ENCODE measurements at places on chromosomes 16 and 17. TPM values are rescaled to one million over a fixed set of nuclear protein-coding genes. Genes with fewer than 3 reads are reported as not detected.

Gene NPIPA2
- 5.1 TPM for total RNA-seq

DNA sequence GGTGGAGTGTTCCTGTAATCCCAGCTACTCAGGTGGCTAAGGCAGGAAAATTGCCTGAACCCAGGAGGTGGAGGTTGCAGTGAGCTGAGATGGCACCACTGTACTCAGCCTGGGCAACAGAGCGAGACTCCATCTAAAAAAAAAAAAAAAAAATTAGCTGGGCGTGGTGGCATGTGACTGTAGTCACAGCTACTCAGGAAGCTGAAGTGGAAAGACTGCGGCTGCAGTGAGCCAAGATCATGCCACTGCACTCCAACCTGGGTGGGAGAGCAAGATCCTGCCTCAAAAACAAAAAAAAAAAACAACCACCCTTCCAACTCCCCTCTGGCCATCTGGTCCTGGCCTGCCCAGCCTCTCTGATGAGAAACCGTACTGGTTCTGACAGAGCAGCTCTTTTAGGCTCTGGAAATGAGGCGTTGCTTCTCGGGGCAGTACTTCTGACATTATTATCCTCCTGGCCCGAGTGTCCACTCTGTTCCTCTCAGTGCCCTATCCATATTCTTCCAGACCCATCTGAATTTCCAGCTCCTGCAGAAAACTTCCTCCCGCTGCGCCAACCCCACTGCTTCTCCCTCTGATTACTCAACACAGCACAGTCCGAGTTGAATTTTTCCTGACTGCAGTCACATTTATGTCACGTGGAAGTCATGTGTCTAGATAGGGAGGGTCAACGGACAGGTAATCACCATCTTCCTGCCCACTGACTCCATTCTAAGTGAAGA lies 13.3 kb downstream of the GGA2 start:
- DNase-seq = no peak

DNA sequence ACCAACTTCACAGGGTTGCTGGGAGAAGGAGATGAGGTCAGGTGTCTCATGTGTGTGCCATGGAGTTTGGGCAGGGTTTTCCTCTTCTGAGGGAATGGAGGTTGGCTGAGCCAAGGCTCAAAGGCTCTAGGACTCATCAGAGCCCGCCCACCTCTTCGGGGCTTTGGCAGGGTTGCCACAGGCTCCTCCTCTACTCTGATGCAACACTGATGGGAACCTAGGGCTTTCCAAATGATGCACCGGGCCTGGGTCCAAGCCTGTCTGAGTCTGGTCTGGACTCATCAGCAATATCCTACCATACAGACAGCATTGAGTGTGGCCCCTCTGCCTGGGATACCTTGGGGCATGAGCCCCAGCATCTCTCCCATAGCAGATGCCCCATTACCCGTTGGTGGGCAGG lies 59.5 kb upstream of the LHX1 start:
- DNase-seq = no peak

- DNase-seq = no peak
Observed at GRCh38 chr17:75694536-75694935, 26.7 kb upstream of the ITGB4 start.

DNA sequence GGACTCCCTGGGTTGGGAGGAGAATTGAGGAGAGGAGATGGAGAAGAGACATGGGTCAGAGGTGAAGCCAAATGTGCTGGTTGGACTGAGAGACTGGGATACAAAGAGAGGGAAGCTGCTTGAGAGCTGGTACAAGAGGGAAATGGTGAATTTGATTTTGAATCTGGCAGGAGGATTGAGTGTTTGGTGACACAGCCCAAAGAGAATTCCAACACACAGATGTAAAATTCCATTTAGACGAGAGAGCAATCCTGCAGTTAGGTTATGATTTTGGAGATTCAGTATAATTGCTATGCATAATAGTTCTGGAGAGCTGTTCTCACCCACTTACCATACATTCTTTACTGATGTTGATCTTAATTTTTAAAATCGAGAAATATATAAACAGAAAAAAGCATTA lies 57.7 kb downstream of the HSD17B2 start:
- DNase-seq = no peak

GRCh38 chr16:79559532-79559931 lies 41.0 kb downstream of the MAF start:
- no peak for DNase-seq

DNA sequence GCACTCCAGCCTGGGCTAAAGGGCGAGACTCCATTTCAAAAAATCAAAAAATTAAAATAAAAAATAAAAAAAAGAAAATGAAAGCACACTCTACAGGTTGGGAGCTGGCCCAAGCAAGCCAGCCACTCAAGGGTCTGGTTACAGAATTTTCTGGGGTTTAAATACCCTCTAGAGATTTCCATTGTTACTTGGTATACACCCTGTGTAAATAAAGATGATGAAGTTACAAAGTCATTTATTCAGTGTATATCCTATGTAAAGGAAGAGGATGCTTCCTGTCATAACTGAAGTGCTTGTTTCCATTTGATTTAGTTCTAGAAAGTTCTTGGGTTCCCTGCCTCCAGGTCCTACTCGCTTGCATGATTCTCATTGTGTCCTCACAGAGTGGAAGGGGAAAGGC lies 79.9 kb upstream of the C17orf78 start:
- DNase-seq = no peak

Gene PHKB
- total RNA-seq = 29.7 TPM

DNA sequence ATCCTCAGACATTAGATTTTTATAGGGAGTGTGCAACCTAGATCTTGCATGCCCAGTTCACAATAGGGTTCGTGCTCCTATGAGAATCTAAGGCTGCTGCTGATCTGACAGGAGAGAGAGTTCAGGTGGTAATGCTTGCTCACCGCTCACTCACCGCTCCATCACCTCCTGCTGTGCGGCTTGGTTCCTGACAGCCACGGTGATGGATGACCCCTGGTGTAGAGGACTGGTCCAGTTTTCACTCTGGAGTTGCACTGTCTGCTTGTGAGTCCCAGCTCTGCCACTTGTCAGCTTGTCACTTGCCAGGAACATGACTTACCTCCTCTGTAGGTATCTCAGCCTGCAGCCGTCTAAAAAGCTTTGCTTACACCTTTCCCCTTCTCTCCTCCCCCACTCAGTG lies 214.6 kb downstream of the SNX29 start:
- DNase-seq = no peak

Gene NAGS
- total RNA-seq = 0.28 TPM

DNA sequence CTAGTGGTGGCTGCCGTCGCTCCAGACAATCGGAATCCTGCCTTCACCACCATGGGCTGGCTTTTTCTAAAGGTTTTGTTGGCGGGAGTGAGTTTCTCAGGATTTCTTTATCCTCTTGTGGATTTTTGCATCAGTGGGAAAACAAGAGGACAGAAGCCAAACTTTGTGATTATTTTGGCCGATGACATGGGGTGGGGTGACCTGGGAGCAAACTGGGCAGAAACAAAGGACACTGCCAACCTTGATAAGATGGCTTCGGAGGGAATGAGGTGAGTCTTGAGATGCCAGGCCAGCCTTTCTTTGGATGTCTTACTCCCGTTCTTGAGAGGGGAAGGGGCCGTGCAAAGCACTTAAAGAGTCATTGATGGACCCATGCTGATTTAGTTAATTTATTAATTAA lies 16.1 kb downstream of the ARSG start:
- DNase-seq = no peak

Gene PRAC2
- total RNA-seq = not detected

DNA sequence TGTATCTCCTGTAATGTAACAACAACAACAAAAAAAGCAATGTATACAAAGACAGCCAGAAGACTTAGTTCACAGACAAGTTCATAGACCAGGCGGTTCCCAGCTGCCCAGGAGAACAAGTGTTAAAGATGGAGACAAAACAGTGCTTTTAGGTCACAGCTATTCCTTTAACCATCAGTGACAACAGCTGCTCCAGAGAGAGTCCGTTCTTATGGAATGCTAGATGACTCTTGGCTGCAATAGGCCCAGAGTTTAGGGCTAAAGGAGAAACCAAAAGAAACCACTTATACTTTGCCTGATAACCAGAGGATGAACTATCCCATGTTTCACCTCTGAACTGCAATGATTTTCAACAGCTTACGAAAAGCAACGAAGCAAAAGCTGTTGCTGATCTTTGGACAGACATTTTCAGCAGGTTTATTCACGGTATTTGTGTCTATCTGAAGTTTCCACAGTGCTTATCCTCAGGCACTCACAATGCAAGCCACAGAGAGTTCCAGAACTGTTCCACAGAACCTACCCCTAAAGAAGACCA lies 6.0 kb downstream of the ZCCHC14 start:
- DNase-seq = no peak

- no peak for DNase-seq
Observed at GRCh38 chr16:2008009-2008526, 1.6 kb downstream of the ZNF598 start.

DNA sequence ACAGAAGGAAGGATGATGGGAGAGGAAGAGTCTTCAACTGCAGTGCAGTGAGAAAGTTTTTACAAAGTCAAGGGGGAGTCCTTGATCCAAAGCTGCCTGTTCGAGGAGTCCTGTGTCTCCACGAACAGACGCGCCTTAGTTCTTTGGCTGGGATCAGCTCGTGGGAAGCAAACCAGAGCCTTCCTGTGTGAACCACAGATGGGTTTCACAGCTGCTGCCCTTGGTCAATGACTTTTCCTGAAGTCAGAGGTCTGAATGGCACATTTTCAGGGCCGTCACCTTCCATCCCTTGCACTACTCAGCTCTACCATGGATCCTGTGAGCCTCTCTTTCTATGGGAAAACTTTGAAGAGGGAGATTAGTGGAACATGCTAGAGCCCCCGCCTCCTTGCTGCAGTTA lies 4.2 kb upstream of the SBK1 start:
- DNase-seq = no peak

Gene FHOD1
- total RNA-seq = 134 TPM

DNA sequence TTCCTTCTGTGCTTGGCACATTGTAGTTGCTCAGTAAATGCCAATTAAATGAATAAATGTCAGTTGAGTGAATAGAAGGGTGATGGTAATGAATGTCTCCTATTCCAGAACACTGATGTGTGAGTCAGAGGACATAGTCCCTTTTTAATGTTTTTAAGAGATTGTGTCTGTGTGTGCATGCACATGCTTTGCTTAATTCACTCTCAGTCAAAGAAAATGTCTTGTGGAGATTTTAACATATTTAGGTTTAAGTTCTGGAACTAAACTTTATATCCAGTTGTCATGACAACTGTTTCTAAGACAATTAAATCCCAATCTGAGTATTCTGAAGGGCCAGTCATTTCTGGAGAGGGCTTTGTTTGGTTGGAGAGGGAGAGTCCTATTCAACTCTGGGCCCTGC lies 255.3 kb upstream of the CDH11 start:
- no peak for DNase-seq

DNA sequence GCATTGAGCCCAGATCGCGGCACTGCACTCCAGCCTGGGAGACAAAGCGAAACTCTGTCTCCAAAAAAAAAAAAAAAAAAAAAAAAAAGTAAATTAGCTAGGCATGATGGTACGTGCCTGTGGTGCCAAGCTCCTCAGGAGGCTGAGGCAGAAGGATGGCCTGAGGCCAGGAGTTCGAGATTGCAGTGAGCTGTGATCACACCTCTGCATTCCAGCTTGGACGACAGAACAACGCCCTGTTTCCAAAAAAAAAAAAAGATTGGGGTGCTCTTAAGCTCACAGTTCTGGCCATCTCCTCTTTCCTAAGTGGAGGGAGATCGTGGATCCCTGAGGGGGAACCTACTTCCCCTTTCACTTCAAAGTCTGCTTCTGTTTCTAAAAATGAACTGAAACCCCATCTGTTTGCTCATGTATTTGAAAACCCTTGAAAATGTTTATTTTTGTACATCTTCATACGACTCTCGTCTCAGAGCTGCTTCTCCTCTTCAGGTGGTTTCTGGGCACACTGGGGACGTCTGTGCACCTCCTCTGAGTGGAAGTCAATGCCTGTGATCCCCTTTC lies 138.8 kb downstream of the PRKCA start:
- no peak for DNase-seq

DNA sequence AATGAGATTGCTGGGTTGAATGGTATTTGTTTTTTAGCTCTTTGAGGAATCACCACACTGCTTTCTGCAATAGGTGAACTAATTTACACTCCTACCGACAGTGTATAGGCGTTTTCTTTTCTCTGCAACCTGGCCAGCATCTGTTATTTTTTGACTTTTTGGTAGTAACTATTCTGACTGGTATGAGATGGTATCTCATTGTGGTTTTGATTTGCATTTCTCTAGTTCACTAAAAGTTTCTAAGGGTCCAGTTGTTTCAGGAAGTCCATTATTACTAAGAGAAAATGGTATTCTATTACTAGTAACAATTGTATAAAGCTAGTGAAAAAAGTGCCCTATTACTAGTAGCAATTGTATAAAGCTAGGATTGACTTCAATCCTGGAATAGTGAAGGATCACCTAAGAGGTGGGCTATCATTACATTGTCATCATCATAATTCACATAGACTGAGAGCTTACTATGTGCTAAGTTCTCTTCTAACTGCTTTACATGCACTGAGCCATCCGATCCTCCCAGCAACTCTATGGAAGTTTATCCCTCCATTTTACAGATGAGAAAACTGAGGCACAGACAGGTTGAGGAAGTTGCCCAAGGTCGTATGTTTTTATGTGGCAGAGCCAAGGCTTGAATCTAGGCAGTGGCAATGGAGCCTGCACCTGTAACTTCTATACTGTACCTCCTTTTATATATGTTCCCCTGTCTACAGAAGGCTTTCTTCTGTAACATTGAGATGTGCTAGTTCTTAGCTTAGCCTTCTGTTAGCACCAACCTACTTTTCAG lies 13.4 kb upstream of the SMIM36 start:
- DNase-seq = no peak

DNA sequence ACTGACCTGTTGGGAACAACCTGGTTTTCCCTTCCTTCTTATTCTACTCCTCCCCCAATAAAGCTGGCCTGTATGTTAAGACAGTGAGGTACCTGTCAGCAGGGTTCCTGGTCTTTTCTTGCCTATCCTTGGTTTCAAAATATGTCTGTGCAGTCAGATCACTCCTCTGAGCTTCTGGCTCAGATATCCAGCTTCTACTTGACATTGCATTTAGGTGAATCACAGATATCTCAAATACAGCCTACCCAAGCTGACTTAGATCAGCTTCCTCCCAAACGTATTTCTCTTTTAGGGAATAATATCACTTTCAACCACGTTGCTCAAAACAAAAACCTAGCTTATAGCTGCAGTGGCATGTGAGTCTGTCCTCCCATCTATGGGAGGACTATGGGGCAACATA lies 48.7 kb downstream of the TEX14 start:
- DNase-seq = no peak

Gene C17orf113
- total RNA-seq = 0.21 TPM

DNA sequence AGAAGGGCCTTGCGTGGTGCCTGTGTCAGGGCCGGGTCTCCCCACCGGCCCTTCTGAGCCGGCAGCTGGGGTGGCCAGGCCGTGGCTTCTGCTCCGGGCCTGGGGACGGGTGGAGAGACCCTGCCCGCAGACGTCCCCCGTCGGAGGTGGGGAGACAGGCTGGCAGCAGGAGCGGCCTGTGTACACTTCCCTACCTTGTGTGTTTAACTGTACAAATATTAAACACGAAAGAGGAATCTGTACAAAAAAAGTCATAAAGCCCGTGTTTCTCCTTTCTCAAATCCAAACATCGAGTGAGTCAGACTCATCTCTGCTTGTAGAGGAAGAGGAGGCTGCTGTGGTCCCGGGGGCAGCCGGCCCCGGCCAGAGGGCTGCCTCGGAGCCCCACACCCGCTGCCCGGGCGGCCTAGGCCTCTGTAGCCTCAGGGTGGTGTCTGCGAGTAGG lies 2.0 kb downstream of the CACNA1H start:
- no peak for DNase-seq
